ENCODE measurements at places on chromosomes 1 and 21.

DNA sequence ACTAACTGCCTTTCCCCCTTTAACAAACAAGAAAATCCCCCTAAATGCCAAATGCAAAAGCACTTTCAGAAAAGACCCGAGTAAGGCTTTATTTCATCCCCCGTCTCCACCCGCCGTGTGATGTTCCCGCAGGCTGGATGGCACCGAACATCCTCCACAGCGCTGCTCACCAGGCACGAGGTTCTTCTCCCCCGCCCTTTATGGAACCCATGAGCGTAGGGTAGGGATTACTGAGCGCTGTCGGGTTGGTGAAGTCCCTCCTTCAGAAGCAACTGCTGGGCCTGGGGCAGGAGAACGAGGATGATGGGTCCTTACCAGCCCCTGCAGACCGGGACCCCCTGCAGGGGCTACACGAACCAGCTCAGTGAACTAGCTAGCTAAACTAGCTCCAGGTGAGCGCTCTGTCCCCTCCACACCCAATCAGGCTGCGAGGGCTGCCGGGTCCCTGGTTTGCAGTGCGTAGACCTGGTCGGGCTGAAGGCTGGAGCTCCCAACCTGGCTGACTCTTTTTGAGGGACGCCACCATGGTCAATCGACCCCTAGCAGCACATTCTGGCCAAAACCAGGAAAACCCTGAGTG, 80.4 kb downstream of the ITPKB start:
- no peak for DNase-seq

DNA sequence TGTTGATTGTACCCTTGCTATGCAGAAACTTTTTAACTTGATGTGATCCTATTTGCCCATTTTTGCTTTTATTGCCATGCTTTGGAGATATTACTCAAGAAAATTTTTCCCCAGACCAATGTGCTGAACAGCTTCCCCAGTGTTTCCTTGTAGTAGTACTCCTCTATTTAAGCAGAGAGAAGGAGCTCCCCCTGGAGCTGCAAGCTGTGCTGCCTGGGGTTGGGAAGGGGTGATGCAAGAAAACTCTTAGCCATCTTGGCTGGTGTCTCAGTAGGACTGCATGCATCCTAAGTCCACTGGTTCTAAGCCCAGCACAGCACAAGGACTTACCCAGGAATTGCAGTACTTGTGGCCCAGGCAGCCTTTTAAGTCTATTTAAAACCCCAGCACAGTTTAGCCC, 121.6 kb downstream of the NTMT2 start:
- DNase-seq, result no peak

DNA sequence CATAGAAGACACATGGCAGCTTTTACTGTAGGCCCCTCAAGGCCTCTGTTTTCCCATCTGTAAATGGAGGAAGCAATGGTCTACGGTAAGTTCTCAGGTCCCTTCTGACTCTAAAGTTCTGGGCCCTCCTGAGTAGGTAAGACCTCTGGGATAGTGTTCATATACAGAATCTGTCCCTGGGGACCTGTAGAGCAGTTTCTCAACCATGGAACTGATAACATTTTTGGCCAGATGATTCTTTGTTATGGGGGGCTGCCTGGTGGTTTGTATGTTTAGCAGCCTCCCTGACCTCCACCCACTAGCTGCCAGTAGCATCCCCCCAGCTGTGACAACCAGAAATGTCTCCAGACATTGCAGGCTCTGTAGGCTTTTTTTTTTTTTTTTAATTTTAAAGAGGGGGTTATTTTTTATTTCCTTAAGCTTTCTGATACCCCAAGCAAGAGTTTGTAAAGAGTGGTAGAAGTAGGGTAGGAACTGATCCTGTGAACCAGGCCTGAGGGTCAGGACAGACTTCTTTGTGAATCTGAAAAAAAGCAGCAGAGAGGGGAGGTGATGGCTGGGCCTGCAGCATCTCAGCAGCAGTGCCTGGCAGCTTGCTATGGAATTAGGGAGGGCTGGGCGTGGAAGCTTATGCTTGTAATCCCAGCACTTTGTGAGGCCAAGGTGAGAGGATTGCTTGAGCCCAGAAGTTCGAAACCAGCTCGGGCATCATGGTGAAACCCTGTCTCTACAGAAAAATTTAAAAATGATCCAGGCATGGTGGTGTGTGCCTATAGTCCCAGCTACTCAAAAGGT, 20.2 kb upstream of the TCEA3 start:
- DNase-seq, result no peak

GRCh38 chr1:239856067-239856466, 235.6 kb upstream of the FMN2 start:
- no peak for DNase-seq

- peak; percentile 69 for DNase-seq
These were observed 9.5 kb downstream of the JAK1 start for GRCh38 chr1:64956733-64957441.

- no peak for DNase-seq
These were observed 103.3 kb downstream of the RAVER2 start for GRCh38 chr1:64848136-64848535.

GRCh38 chr21:39159342-39160063, 23.7 kb downstream of the PSMG1 start:
- DNase-seq, result no peak

DNA sequence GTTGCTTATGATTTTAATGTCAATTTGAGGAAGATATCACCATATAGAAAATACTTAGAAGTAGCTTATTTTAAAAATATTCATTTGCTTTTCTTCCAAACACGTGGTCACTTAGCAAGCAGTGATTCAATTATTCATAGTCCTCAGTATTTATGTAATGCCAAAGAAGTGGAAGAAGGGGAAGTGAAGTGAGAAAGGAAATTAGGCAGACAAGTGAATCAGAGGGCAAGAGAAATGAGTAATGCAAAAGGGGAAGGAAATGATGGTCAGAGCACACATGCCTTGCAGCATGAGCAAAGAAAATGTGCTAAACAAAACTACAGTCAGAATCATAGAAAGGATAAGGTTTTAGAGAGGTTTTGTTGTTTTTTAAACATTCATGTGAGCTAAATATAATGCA, 31.8 kb downstream of the SDCCAG8 start:
- DNase-seq, result no peak

DNA sequence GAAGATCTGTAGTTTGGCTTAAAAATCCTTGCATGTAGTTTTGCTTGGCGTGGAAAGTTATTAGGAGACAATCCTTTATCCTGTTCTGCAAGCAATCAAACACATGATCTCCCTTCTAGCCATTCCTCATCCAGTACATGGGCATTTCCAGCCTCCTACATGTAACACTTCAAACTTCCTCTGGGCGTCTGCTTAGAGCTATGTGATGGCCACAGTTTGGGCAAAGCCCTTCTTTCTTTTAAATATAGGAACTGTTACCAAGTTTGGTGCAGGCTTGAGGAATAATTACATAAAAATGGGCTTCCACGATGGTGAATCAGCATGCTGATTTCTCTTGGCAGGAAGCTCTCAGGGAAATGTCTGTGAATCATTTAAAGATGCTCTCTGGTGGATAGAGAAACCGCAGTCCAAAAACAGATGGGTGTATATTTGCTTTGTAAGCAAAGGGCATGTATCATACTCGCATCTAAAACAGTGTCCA, 176.9 kb upstream of the FMN2 start:
- no peak for DNase-seq

- no peak for DNase-seq
These were observed 35.7 kb upstream of the MTR start for GRCh38 chr1:236759252-236759859.

DNA sequence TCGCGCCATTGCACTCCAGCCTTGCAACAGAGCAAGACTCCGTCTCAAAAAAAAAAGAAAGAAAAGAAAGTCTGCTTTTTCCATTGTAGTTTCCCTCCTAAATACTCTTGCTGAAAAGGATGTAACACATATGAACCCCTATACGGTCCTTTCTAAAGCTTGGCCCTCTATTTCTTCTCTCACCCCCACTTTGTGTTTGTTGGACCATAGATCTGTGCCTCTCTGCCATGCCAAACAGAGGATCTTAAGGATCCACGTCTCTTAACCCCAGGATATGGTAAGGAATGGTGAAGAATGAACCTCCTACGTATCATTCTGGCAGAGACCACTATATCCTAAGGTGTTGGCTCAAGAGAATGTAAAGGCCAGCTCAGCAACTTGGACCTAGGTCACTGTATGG, 18.7 kb upstream of the LAX1 start:
- DNase-seq, result no peak

DNA sequence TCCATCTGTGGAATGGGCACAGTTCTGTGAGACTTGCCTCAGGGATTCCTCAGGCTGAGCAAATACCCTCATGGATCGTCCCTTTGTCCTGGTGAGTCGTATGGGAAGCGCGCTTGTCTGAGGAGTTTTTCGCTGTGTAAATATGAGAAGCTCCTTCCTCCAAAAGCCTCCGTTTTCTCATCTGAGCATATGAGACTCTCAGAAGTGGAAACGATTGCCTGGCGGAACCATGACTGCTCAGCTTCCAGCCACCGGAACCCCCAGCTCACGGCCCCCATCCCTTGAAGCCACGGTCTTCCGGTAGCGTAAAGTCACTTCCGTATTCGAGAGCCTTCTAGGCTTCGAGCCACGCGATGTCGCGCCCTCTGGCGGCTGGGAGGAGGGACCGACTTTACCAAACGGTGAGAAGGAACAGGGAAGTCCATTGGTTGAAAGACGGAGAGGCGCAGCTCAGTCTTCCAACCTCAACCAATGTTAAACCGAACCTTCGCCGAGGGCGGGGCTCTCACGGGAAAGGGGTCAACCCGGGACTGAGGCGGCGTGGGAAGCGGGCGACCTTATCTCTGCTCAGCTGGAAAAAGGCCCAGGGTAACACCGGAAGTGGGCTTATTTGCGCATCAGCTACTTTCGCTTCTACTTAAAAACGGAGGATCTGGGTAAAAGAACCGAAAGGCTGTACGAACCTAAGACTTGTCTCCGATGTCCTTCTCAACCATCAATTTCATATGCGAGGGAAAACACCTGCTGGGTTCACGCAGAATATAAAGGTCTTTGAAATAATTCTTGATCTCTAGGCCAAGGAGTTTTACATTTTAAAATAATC, 46.3 kb downstream of the AZIN2 start:
- peak; percentile 100 for DNase-seq

DNA sequence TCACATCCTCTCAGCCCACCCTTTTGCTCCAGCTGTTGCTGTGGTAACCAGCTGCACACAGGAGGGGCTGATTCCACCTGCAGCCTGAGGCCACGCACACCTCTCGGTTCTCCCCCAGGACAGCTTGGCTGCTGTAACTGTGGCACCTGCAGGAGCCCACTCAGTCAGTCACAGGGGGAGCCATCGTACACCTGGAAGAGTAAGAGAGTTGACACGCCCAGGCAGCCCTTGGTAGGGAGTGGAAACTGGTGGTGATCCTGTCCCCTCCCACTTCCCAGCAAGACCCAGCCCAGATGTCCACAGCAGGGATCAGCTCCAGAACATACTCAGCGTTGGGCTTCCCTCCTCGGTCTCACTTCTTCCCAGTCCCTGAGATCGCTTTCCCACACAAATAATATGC, 32.2 kb upstream of the BACE2 start:
- no peak for DNase-seq

DNA sequence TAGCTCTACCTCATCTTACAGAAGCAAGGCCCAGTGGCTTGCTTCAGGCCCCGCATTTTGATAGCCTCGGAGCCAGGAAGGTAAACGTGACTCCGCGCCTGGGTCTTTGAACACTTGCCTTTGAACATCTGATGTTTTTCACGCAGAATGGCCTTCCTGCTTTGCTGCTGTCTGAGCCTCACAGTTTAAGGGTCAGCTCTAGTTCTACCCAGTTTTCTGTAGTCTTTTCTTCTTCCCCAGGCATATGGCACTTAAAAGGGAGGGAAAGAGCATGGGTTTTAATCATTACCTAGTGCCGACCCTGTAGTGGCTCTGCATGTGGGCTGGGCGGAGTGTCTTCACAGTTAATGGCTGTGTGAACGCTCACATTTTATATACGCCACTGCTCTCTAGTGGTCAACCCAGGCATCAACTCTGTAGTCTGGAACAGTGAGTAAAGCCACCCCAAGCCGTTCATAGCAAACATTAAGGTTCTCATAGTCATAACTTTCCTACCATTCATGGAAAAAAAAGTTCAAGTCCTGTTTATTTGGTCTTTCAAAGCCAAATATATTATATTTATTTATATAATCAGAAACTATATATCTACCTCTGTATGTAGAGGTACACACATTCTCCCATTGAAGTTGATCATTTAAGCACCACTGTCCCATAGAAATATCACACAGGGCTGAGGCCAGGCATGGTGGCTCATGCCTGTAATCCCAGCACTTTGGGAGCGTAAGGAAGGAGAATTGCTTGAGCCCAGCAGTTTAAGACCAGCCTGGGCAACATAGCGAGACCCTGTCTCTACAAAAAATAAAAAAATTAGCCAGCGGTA, 78.1 kb downstream of the IER5 start:
- DNase-seq, result peak; percentile 78

DNA sequence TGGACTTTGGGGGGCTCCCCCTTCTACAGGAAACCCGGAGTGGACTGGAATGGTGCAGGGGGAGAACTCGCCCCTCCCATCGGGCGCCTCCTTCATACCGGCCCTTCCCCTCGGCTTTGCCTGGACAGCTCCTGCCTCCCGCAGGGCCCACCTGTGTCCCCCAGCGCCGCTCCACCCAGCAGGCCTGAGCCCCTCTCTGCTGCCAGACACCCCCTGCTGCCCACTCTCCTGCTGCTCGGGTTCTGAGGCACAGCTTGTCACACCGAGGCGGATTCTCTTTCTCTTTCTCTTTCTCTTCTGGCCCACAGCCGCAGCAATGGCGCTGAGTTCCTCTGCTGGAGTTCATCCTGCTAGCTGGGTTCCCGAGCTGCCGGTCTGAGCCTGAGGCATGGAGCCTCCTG, at the start of gene TNFRSF14:
TNFRSF14 (plus strand) TSS at position 95 of the 401 bp plus-strand sequence; CDS start at position 389, 294 bp downstream.
- peak; percentile 68 for DNase-seq

DNA sequence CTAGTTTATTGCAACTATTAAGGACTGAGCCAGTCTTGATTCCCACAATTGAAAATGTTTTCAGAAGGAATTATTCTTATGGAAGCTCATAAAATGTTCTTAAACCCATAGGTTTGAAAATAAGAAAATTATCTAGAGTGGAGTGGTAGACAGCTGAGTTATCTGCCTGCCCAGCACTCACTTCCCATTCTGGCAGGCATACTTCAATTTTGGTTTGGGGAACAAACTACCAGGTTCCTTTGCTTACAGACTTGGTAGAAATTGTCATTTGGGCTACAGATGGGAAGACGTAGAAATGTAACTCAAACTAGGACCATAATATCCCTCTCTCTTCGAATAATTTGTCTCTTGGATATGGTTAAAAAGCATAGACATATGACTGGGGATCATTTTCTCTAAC, 18.4 kb downstream of the JUN start:
- DNase-seq, result no peak

- DNase-seq, result no peak
These were observed 184.4 kb downstream of the HLX start for GRCh38 chr1:221063651-221064050.
